Stimulated activated CD8-positive, alpha-beta memory T cell treated with anti-CD3 and anti-CD28 coated beads, Interleukin-2, amount 100 ng/mL, for 1 hour (primary cell): ENCODE measurements at places on chromosomes 7 and 10.

DNA sequence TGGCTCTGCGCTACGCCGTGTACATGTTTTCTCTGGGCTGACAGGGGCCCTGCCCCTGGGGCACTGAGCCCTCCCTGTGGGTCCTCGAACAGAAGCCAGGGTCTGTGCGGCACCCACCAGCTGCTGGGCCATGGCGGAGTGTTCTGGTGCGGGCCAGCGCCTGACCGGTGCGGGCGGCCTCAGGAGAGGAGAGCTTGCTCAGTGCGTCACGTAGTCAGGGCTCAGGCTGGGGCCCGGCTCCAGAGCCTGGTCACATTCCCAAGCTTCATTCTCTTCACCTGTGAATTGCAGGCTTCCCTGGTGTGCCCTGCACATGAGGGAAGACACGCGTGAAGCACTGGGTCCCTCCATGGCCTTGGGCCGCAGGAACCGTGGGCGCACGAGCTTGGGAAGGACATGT lies 15.5 kb downstream of the GET4 start:
- DNase-seq = no peak

GRCh38 chr7:1290026-1290678 lies 57.5 kb downstream of the UNCX start:
- no peak for DNase-seq

GRCh38 chr7:120480472-120480871 lies 207.5 kb downstream of the KCND2 start:
- no peak for DNase-seq

DNA sequence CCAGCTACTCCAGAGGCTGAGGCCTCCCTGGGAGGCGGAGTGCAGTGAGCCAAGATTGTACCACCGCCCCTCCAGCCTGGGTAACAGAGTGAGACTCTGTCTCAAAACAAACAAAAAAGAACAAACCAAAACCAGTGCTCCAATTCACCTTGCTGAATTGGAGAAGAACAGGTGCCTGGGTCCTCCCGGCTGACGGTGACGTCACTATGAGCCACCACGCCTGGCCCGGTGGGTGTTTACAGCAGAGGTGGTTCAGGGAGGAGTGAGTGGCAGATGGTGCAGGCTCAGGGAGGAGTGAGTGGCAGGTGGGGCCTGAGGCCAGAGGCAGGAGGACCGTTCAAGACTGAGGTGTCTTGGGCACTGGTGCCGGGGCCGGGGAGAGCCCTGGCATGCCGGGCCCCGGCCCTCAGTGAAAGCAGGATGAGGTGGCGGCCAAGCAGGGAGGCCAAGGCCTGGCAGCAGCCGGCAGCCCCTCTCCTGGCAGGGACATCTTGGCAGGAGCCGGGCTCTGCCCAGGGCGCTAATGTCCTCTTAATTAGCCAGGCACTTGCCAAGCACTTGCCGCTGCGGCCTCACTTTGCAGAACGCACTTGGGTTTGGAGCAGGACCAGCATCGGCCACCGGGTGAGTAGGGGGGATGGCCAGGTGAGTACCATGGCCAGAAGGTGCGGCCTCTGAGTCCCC lies 162.8 kb upstream of the TNRC18 start:
- no peak for DNase-seq

GRCh38 chr10:7493996-7494395 lies 83.2 kb upstream of the SFMBT2 start:
- DNase-seq = no peak

GRCh38 chr10:123967626-123968243 lies 76.1 kb upstream of the CPXM2 start:
- DNase-seq = no peak

- DNase-seq = no peak
These were observed 13.5 kb downstream of the SLK start for GRCh38 chr10:103980288-103980906.

- no peak for DNase-seq
These were observed 103.5 kb downstream of the HIPK2 start for GRCh38 chr7:139674341-139674740.

DNA sequence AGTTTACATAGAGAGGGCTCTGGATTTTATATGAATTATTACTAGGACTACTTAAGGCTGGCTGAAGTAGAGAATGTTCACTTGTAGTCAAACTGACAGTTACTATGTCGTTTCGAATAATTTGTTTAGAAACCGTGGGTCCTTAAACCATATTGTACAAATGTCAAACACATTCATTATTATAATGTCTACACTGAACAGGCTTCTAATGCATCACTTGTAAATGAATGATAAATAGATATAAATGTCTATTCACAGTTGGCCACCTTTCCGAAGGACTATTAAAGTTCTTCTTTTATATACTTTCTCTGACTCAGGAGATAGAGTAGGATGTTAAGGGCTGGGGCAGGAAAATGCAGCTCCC lies 95.3 kb downstream of the SEMA3D start:
- no peak for DNase-seq
